ENCODE measurements at places on chromosomes 7 and 10.

DNA sequence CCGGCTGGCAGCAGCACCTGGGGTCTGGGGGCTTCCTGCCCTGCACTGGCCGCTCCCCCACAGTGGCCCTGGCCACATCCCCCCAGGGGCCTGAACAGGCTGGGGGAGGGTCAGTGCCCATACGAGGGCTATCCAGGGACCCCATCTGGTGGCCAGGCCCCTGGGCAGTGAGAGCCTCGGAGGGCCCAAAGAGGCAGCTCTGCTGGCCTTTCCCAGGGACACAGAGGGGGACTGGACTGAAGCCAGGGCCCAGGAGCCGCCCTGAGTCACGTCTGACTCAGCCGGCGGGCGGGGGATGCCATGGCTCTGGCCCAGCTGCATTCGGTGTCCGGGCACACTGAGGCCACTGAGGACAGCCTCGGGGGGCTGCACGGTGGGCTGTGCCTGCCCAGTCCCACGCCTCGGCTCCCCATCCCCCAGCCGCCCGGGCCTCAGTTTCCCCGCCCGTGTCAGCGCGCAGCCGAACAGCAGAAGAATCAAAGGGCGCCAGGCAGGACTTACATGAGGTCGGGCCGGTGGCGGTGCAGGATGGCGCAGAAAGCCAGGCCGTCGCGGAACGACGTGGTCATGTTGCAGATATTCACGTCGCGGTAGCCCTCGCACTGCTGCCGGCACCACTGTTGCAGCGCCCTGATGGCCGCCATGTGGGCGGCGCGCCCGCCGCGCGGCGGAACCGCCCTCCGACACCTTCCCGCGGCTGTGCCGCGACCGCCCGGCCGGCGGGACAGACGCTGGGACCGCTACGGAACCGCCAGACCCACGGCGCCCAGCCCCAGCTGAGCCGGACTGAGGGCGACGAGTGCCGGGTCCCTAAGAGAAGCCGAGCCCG, at the start of gene MICALL2:
TSS of gene MICALL2 (minus strand) at position 788 of the 829 bp plus-strand sequence. CDS start at position 644, 144 bp downstream.
- peak; percentile 65 for DNase-seq

DNA sequence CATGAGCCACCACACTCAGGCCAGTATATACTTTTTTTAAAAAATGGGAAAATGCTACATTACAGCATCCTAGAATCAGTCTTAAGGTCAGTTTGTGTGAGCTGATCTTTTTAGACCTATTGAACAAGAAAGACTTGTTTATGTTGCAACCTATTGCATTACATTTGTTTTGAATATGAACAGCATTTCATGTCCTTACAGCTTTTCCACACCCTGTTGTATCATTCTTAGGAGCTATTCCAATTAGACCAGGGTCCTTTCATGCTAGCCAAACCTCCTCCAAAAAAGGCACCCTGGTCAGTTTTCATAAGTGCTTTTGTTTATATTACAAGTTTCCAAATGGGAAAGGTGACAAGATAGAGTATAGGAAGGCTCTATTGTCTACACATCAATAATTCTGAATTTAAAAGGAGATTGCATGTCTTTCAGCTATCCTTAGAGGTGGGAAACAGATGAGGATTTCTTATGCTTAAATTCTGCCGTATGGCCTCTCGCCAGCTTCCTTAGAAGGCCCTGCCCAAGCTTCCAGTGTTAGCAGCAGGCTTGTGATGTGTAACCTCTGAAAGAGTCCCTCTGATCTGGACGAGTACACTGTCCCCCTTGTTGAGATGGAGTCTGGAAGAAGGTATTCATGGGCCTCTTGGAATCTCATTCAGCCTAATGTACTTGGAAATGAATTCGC, 171.9 kb downstream of the OTUD1 start:
- no peak for DNase-seq

DNA sequence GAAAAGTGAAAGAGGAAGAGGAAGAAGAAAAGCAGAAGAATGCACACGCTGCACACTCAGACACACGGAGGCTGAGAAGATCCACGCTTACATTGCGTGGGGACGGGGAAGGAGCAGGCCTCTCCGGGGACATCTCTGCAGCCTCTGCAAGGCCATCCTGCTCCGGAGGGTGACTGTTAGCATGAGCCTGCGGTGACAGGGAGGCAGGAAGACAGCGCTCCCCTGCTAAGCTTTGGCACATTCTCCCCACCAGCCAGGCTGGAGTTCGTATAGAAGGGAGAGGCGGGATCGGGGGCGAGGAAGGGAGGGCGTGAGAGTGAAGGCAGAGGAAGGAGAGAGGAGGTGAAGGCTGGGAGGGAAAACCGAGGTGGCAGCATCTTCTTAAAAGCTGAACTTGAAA, 366.0 kb upstream of the SHH start:
- DNase-seq, result no peak

- DNase-seq, result no peak
Observed at GRCh38 chr10:77925410-77925794, 1.2 kb downstream of the DLG5 start.

- no peak for DNase-seq
Observed at GRCh38 chr7:92296880-92297445, 51.2 kb downstream of the ANKIB1 start.

- DNase-seq, result no peak
Observed at GRCh38 chr10:93758891-93759410, 1.2 kb downstream of the LGI1 start.

DNA sequence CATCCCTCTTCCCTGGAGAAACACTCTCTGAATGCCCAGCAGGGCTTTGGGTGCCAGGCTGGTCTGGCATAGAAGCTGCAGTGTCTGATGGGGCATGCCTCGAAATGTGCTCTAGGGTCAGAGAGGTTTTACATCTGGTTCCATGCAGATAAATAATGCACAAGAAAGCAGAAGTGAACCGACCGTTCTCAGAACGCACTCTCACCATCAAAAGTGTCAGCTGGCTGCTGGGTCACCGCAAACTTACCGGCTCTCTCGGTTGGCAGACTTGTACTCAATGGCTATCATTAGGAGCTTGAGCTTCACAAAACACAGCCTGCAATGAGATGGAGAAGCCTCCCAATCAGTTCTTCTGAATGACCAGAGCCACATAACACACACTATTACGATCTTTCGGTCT, 610.0 kb downstream of the KCNMA1 start:
- DNase-seq, result no peak

DNA sequence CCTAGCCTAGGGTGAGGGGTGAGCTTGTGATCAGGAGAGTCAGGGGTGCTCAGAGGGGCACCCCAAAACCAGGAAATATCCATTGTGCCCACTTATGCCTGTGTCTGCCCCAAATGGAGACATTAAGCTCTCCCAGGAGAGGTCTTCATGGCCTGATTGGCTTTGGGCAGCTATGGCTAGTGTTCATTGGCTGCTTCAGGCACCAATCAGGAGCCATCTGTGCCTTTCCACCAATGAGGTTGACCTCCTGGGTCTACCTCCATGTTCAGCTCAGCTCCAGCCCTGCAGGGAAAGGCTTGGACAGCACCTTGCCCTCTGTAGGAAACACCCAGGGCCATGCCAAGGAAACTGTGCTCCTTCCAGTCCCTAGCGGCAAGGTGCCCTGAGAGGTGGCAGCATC, 23.9 kb upstream of the HSPB1 start:
- DNase-seq, result no peak

GRCh38 chr10:69486922-69487730, 35.9 kb downstream of the TSPAN15 start:
- no peak for DNase-seq

DNA sequence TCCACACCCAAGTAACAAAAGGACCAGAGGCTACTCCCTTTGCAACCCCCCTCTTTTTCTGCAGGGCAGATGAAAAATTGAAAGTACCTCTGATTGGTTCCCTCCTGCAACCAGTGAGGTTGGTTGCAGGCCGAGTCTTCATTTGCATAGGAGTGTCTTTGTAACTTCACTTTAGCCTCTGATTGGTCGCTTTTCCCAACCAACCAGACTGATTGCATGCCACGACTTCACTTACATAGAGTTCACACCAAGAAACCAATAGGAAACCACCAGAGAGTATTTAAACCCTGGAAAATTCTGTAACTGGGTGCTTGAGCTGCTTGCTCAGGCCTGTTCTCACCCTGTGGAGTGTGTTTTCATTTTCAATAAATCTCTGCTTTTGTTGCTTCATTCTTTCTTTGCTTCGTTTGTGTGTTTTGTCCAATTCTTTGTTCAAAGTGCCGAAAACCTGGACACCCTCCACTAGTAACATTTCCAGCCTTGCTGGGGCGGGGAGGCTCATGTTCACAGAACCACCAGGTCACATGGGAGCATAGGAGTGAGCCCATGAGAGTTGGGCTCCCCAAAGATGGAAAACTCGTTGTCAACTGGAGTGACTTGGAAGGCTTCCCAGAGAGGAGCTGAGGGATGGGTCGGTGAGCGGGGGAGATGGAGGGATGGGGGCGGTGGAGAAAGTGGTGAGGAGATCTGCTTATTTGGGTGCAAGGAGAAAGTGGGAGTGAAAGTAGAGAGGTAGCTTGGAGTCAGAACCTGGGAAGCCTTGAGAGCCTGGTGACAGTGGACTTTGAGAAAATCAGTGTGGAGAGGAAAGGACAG, 223.6 kb downstream of the GFRA1 start:
- no peak for DNase-seq

All from AG04450 (cell line).